Nasal cavity respiratory epithelium epithelial cell of viscerocranial mucosa (primary cell): ENCODE measurements at places on chromosomes 11 and 22. TPM values are rescaled to one million over a fixed set of nuclear protein-coding genes. Genes with fewer than 3 reads are reported as not detected.

The BLID gene
- total RNA-seq, result 0.85 TPM in 1 of 2 replicates, not detected in the other

The C22orf31 gene
- total RNA-seq, result not detected in 2 replicates

The WNT11 gene
- 0.21 and 0.34 TPM in 2 replicates for total RNA-seq

The RIMBP3C gene
- total RNA-seq, result not detected in 2 replicates

The DCDC1 gene
- 0.28 TPM in 1 of 2 replicates, not detected in the other for total RNA-seq

The EIF3M gene
- 285 and 570 TPM in 2 replicates for total RNA-seq

The IRAG1 gene
- 0.50 and 0.68 TPM in 2 replicates for total RNA-seq

The PLXNB2 gene
- 96.0 and 396 TPM in 2 replicates for total RNA-seq

The ART5 gene
- not detected in 2 replicates for total RNA-seq

The OLFML1 gene
- total RNA-seq, result not detected in 2 replicates

The MRGPRX3 gene
- under 0.01 and 0.21 TPM in 2 replicates for total RNA-seq

The MRGPRX4 gene
- not detected in 2 replicates for total RNA-seq

The PKDREJ gene
- total RNA-seq, result under 0.01 TPM in 1 of 2 replicates, not detected in the other

The MAPK8IP2 gene
- total RNA-seq, result 1.0 and 1.8 TPM in 2 replicates

The HORMAD2 gene
- total RNA-seq, result not detected in 2 replicates

The SLC5A12 gene
- 0.28 and 0.34 TPM in 2 replicates for total RNA-seq

The TIGD3 gene
- total RNA-seq, result under 0.01 TPM in 2 replicates

The PAK1 gene
- total RNA-seq, result 50.3 and 56.7 TPM in 2 replicates

The PAX6 gene
- 2.1 and 10.5 TPM in 2 replicates for total RNA-seq

The TSPAN18 gene
- 0.07 TPM in 1 of 2 replicates, not detected in the other for total RNA-seq
